ENCODE measurements at places on chromosomes 2 and 18.

DNA sequence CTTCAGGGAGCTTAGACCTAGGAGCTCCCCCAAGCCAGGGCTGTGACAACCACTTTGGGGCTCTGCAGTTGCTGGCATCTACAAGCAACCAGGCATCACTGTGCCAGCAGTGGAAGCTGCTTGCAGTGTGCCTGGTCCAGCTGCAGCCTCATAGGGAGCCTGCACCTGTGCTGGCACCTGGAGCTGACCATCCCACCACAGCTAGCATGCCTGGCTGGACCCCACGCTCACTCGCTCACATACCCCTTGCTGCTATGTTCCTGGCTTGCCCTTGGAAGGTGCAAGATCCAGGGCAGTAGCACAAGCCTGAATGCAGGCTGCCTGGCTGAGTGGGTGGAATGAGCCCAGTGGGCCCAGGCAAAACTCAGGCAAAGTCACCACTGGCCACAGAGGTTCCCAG lies 82.5 kb downstream of the ZNF804A start:
- DNase-seq: no peak

DNA sequence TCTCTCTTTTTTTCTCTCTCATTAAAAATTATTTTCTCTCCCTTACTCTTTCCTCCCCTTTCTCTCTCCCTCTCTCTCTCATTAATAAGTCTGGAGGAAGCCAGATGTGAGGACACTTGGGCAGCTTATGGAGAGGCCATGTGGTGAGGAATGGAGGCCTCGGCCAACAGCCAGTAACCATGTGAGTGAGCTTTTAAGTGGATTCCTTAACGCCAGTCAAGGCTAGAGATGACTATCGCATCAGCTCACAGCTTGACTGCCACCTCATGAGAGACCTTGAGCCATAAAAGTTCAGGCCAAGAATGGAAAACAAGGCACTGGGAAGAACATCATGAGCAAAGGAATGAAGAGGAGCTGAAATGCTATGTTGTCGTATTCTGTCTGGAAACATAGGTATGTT lies 39.1 kb downstream of the ETAA1 start:
- no peak for DNase-seq

- no peak for DNase-seq
These were observed 99.6 kb downstream of the DGKD start for GRCh38 chr2:233453916-233454315.

GRCh38 chr18:12637393-12637792 lies 20.5 kb downstream of the SPIRE1 start:
- DNase-seq: no peak

- no peak for DNase-seq
These were observed 51.2 kb downstream of the CAVIN2 start for GRCh38 chr2:191795715-191796114.

DNA sequence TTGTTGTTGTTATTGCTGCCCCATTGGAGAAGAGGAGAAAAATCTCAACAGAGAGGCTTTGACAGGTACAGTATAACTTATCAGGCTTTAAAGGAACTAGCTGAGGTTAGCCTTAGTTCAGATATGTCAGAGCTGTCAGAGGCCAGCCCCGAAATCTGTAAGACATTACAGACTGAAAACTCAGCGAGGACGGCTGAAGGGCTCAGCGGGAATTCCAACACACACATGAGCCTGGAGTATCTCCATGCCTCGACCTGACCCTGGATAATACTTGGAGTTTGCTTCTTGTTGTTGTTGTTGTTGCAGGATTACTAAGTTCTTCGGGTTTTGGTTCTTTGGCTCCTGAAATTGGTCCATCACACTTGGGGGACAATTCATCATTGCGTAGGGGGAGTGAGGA lies 166.9 kb downstream of the MIB1 start:
- DNase-seq: no peak

GRCh38 chr2:239962890-239963591 lies 62.1 kb downstream of the NDUFA10 start:
- DNase-seq: no peak

DNA sequence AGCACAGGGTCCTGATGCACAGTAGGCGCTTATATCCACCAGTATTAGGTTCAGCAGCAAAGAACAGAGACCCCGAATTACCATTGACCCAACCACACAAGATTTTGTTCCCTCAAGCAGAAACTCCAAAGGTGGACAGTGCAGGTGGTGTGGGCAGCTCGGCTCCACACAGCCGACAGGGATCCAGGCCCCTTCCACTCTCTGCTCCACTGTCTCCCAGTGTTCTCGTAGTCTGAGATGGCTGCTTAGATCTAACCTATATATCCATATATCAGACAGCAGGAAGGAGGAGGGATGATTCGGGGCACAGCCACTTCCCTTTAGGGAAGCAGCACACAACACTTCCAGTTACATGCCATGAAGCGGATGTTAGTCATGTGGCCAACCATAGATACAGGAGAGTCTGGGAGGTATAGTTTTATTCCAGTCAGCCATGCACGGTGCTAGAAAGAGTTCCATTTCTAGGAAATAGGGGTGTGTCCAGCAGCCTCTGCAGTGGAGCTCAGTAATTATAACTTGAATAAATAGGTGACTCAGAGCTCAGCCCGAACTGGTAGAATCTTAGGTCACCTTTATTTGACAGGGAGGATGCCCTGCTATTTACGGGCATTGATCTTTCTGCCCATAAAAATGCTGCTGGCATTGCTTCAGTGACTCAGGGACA lies 158.9 kb downstream of the TWIST2 start:
- DNase-seq: no peak

DNA sequence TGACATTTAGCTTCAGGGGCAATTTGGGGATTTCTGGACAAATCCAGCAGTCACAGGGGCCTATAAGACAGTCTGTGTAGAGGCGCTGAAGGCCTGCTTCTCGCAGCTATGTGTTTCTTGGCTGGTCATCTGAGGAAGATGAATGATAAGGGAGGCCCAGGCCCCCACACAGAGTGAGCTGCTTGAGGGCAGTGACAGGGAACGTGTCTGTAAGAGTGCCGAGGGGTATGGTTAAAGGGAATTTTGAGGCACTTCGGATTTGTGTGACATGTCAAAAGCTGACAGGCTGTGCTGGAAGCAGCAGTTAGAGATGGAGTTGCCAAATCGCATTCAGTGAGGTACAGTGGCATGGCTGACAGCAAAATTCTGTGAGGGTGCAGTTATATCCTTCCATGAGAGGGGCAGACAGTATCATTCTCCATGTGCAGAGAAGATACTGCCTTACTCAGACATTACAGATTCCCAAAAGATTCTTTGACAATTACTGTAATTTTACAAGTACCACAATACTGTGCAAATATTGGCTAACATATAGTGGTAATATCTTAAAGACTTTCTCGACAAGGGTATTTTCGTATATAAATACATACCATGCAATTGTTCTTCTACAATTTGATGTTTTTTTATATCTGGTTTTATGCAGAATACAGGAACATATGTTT lies 74.0 kb downstream of the CERS6 start:
- no peak for DNase-seq

- DNase-seq: no peak
These were observed 245.2 kb downstream of the EIPR1 start for GRCh38 chr2:3132466-3132865.

GRCh38 chr18:61703508-61703907 lies 189.3 kb downstream of the RNF152 start:
- DNase-seq: no peak

DNA sequence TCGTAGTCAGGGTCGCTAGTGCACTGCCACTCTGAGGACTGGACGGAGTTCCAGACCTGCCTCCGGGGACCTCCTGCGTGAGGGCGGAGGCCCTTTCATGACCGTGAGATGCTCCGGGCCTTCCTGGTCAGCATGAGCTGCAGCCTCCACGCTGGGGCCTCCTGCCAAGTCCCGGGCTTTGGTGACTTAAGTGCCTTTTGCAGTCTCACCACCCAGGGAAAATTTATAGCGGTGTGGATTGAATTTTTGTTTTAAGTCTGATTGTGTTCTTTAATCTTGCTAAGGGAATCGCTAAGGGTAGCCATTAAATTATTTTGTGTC lies 33.6 kb downstream of the CHRNA1 start:
- no peak for DNase-seq

DNA sequence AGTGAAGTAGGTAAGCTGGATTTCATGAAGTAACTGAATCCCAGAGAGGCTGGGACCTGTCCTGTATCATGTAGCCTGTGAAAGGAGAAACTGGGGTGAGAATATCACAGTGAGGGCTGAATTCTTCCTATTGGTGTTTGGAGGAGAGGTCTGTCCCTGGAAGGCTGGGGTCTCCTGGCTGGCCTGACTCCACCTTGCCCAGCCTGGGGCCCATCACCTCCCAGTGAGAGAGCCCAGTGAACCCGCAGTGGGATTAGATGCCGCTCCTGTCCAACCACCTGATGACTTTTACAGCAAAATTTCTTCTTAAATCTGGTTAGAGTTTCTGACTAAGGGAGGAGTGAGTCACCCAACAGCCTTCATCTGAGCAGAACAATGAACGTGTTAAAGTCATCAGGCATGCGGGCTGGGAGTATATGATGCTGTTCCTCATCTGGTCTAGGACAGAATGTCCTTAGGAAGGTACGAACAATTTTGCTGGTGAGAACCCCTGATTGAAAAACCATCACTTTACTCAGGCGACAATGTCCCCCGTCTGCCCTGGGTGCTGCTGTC lies 152.9 kb downstream of the LPIN1 start:
- DNase-seq: no peak

- no peak for DNase-seq
These were observed 93.5 kb downstream of the NFATC1 start for GRCh38 chr18:79489051-79489898.

GRCh38 chr2:62774555-62775366 lies 69.2 kb downstream of the EHBP1 start:
- DNase-seq: no peak

GRCh38 chr18:41965634-41966255 lies 10.7 kb downstream of the PIK3C3 start:
- no peak for DNase-seq

- no peak for DNase-seq
These were observed 11.0 kb downstream of the TTN start for GRCh38 chr2:178796079-178796677.

- DNase-seq: no peak
These were observed 521 bp downstream of the MYCN start for GRCh38 chr2:15940661-15941480.

DNA sequence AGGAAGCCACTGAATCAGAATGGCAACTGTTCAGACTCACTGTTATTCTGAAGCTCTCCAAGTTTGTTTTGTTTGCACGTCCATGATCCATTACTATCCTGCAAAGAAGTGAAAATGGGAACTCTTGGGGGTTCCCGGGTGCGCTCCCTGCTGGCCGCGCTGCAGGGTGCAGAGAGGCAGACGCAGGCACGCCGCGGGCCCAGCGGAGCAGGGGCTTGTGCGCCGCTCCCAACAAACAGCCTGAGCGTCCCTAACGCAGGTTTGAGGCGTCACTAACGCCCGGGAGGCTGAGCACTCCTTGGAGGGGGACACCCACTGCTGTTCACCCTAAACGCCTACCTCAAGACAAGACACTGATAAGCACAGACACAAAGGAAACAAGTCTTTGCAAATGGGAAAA lies 14.3 kb upstream of the PIEZO2 start:
- DNase-seq: no peak

DNA sequence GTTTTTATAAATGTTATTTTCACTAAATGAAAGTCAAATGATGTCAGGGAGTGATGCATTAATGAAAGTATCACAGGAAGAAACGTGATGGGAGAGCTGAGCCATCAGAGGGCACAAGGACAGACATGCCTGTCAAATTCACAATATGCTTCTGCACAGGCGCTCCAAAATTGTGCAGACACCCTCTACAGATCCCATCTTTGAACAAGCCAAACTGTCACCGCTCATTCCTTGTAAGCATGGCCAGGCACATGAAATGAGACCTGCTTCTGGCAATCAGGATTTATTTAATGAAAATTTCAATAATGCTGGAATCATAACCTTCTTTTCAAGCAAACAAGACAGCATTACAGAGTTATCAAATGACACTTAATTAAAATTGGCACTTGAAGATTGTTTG lies 20.4 kb upstream of the FSHR start:
- no peak for DNase-seq

DNA sequence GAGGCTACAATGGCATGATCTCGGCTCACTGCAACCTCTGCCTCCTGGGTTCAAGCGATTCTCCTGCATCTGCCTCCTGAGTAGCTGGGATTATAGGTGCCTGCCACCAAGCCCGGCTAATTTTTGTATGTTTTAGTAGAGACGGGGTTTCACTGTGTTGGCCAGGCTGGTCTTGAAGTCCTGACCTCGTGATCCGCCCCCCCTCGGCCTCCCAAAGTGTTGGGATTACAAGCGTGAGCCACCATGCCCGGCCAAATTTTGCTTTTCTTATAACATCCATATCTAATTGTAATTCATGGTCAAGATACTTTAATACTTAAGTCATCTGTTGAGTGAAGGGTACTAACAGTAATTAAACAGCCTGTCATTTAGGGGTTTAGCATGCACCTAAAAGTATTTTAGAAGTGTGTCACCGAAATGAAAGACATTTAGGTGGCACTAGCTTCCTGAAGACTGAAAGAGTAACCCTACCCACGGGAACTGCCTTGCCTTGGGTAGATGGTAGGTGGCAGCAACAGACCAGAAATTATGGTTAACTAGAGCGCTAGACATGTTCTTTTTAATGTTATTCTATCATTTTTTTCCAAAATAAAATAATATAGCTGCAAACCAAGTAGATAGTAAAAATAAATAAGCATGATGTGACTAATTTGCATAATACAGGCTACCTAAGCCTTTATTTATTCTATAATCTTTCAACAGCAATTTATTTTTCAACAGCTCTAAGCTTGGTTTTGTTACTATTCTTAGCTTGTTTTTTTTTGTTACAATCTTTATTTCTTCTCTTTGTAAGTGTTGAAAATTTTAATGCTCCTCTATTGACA lies 8.6 kb upstream of the ACYP2 start:
- peak; percentile 8 for DNase-seq

GRCh38 chr2:114614592-114614991 lies 172.2 kb downstream of the DPP10 start:
- DNase-seq: no peak

DNA sequence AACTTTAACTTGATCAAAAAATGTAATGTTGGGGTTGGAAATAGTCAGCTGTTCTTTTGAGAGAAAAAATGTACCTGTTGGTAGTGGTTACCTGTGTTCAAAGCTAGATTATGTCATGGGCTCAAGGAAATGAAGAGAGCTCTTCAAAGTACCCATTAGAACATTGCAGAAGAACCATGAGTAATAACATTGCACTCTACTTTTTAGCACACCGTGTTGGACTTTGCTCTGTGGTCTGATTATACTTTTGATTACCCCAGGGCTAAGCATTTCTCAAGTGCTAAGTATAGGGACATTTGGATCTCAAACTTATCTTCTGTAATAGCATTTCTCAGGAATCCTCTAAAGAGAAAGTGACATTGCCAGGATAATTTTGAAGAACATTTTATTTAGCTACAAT lies 1122.8 kb upstream of the CELF4 start:
- DNase-seq: no peak

All from effector memory CD4-positive, alpha-beta T cell (primary cell).